Upper lobe of left lung (tissue), 6 donors: ENCODE measurements at places on chromosomes 5 and 9.

GRCh38 chr5:169011009-169011408 lies 289.9 kb downstream of the SLIT3 start:
- H3K36me3 ChIP-seq = no peaks in the 10 kb centered on the region
- DNase-seq = no peak
- no peaks in the 10 kb centered on the region for H3K4me1 ChIP-seq
- no peak overlapping the region for H3K27ac ChIP-seq
- H3K4me3 ChIP-seq = no peak overlapping the region

GRCh38 chr9:27561685-27562084 lies 11.6 kb downstream of the C9orf72 start:
- H3K27ac ChIP-seq = no peak overlapping the region
- no peaks in the 10 kb centered on the region for H3K27me3 ChIP-seq
- no peak for DNase-seq

GRCh38 chr5:22541037-22541436 lies 312.1 kb downstream of the CDH12 start:
- H3K27ac ChIP-seq = no peak overlapping the region
- no peaks in the 10 kb centered on the region for H3K27me3 ChIP-seq

GRCh38 chr5:95848701-95849100 lies 26.2 kb upstream of the GLRX start:
- no peaks in the 10 kb centered on the region for H3K36me3 ChIP-seq
- no peak overlapping the region for H3K27ac ChIP-seq
- DNase-seq = no peak
- no peaks in the 10 kb centered on the region for H3K27me3 ChIP-seq
- H3K4me1 ChIP-seq = peaks cover 5% of the 10 kb centered on the region
- no peak overlapping the region for H3K4me3 ChIP-seq

- H3K27ac ChIP-seq = no peak overlapping the region
- H3K36me3 ChIP-seq = no peaks in the 10 kb centered on the region
- no peaks in the 10 kb centered on the region for H3K4me1 ChIP-seq
- DNase-seq = no peak
Observed at GRCh38 chr5:166957782-166958181, 1333.7 kb upstream of the WWC1 start.
